ENCODE measurements at places on chromosomes 16 and 17.

DNA sequence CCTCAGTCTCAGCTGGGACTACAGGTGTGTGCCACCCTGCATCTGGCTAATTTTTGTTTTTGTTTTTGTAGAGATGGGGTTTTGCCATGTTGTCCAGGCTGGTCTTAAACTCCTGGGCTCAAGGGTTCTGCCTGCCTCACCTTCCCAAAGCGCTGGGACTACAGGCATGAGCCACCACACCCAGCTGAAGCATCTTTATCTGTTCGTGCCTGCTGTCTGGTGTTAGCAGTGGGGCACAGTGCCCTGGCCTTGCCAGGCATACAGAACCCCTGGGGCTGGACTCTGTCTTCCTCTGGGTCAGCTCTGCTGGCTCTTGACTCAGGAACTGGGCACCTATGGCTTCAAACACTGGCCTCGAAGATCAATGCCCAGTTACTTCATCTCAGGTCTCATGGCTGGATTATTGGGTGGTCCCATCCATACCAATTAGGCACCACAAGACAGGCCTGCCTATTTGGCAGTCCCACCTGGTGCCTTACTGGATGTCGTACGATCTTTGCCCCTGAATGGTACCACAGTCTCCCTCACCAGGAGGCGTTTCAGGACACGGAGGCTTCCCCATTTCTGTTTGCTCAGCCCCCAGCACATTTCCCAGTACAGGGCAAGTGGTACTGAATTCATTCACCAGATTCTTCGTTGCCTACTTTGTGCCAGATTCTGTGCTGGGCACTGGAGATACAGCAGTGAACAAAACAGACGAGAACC lies 99.3 kb downstream of the RAB11FIP4 start:
- no peak for DNase-seq

DNA sequence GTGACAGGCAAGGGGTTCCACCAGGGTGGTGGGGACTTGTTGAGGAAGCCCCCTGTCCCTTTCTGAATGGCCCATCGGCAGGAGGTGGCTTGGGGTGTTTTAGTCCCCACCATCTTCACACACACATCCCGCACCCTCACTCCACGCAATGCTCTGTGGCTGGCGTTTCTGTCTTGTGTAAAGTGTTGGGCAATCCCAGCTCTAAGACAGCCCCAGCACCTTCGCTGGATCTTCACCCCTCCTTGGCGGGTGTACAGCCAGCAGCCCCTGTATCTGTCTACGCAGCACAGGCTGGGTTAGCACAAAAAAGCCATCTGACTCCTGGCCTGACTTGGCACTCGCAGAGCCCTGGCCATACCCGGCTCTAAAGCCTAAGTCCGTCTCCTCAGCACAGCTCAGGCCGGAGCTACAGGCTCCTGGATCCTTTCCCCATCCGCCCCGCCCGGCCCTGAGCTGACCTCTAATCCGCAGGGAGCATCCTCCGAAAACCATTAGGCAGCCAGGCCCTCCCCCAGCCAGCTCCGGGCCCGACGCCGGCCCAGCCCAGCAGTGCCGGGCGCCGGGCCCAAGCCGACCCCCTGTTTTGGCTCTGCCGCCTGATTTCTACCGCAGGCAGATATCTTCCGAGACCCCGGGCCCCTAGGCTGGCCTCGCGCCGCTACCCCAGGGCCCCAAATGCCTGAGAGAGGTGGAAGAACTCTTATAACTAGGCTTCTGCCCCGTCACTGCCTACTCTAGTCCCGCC lies 42.4 kb upstream of the TAC4 start:
- no peak for DNase-seq

DNA sequence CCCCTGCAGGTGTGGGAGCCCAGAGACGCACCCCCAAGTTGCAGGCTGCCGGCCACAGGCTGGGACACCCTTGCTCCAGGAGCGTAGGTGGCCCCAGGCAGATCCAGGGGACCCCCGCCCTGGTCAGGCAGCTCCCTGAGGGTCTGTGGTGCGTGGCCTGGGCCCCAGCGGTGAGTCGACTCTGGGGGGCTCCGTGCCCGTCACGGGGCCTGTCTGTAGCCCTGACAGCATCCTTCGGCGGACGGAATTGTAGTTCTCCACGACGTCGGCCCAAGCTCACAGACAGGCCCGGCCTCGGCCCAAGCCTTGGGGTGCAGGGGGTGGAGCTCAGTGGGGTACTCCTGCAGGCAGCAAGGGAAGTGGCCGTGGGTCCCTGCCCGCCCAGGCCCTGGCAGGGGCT lies 82.9 kb downstream of the LMF1 start:
- no peak for DNase-seq

DNA sequence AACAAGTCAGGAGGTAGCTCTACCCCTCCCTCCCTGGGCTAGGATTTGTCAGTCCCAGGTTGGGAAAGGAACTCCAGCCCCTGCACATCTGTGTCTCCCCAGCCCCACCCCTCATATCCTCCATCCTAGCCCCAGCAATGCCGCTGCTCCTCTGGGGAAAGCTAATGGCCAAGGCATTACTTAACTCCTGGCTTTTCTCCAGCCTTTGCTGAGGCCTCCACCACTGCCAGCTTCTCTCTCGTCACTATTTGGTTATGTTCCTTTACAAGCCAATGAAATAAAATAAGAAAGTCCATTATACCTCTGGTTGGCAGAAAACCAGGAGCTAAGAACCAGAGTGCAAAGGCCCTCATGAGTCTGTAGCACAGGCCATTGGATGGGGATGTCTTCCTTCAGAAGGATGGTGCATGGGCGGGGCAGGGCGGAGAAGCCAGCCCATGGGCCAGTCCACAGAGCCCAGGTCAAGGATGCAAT lies 171.0 kb downstream of the CCDC182 start:
- DNase-seq, result no peak

DNA sequence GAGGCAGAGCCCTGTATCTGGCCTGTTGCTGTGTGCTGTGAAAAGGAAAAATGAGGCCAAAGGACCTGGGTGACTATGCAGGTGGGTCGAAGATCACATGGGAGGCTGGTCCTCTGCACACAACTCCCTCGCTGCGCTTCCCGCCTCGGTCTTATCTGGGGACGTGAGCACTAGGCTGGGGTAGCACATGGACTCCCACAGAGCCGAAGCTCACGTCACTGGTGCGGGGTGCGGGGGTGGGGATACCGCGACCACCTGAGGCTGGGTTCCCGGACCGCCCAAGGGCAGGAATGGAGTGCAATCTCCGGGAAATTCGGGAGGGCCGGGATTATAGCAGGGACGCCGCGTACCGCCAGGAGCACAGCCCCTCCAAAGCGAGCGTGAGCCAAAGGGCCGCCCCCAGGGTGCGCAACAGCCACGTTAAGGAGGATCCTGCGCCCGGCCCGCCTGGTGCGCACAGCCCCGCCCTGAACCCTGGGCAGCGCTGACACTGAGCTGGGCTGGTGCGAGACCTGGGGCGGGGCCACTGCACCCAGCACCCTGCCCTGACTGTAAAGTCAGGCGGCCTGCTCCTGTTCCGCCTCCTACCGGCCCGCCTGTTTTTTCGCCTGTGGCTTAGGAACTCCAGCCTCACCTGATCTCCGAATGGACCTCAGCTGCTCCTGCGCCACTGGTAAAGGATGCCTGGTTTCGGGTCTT lies 4.8 kb downstream of the MT1A start:
- no peak for DNase-seq

- DNase-seq, result no peak
Observed at GRCh38 chr16:19908921-19909320, 24.3 kb upstream of the GPRC5B start.

DNA sequence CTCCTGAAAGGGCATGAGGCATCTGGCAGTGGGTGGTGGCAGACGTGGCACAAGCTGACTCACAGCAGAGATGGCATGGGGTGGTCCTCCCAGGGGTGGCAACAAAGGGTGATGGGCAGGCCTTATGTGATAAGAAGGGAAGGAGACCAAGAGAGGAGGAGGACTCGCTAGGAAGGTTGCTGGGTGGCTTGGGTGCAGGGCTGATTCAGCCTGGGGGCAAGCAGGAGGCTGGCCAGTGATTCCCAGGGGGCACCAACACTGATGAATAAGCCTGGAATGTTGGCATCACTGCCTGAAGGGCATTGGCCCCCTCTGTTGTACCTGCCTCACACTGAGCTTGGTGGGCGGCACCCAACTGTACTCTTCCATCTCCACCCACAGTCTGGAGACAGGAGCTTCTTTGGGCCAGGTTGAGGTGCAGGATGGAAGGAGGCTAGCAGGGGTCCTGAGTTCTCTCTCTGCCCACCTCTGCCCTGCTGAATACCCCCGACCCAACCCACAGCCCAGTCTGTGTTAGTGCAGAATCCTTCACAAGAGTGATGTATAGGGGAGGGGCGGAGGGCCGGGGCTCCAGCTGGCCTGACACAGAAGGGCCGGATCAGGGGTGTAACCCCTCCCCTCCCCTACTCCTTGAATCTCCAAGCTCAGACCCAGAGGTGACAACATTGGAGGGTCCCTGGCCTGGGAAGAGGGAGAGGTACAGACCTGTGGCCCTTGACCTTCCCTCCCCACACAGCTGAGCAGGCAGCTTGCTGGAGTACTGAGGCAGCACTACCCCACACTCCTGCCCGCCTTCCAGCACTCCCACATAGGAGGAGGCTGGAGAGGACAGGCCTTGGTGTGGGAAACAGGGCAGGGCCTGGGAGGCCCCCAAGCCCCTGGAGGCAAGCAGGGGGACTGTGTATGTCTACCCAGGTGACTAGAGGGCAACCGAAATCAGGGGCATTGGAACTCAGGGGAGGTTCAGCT lies 2.6 kb downstream of the STAC2 start:
- no peak for DNase-seq

DNA sequence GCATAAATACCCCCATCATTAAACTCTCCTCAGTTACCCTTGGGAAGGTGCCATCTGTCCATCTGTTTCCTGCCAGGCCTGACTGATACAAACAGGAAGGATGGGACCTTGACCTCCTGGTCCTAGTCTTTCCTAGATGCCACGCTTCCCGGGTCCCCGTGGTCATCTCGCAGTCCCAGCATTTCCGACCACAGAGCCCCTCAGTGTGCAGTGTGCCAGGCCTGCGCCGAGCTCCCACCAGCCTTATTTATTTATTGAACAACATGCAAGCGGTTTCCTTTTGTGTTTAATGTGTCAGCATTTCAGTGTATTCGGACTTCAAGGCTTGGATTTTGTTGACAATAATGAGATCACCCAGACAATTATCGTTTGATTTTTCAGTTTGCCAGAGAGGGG lies 45.6 kb upstream of the NKD1 start:
- no peak for DNase-seq

DNA sequence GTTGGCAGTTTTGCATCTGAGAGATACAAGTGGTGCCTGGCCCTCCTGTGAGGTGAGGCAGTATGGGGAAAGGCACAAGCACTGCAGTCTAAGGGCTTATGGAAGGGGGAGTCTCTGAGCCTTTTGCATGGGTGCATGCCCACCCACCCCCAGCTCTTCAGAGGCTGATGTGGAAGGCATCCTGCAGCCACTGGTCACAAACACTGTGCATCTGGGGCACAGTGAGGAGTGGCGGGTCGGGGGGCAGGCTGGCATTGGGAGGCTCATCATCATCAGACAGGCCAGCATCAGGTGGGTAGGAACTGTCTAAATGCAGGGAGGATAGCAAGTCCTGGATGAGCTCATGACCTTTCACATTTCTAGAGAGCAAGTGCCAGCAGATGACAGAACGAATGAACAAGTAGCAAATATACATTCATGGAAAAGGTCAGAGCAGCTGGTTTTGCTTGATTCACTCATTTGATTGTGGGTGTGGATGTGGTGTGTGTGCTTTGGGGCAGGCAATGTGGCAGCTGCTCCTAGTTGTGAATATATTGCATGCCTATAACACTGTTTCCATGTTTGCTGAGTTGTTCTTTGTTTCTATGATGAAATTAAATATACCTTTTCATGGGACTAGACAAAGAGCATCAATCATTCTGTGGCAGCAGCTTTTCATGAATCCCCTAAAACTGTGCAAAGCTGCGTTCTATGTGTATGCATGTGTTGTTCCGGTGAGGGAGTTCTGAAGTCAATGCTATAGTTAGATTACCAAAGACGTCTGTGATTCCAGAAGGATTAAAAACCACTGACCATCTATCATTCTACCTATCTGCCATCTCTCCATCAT lies 29.2 kb downstream of the TRIM25 start:
- DNase-seq, result no peak

DNA sequence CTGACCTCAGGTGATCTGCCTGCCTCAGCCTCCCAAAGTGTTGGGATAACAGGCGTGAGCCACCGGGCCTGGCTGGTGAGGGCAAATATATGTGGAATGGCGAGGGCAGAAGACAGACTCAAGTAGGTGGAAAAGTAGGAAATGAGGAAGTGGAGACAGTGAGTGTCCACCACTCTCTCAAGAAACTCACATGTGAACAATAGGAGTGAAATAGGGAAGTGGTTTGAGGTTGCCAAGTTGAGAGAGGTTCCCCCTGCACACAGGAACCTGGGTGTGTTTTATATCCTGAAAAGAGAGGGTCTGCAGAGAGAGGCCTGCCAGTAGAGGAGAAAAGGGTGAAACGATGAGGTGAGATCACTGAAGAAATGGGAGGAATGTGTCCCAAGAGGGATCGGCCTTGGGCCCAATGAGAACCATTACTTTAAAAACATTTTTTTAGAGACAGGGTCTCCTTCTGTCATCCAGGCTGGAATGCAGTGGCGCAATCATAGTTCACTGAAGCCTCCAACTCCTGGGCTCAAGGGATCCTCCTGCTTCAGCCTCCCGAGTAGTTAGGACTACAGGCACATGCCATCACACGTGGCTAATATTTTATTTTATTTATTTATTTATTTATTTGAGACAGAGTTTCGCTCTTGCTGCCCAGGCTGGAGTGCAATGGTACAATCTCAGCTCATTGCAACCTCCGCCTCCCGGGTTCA lies 17.1 kb upstream of the CORO1A start:
- DNase-seq, result no peak

DNA sequence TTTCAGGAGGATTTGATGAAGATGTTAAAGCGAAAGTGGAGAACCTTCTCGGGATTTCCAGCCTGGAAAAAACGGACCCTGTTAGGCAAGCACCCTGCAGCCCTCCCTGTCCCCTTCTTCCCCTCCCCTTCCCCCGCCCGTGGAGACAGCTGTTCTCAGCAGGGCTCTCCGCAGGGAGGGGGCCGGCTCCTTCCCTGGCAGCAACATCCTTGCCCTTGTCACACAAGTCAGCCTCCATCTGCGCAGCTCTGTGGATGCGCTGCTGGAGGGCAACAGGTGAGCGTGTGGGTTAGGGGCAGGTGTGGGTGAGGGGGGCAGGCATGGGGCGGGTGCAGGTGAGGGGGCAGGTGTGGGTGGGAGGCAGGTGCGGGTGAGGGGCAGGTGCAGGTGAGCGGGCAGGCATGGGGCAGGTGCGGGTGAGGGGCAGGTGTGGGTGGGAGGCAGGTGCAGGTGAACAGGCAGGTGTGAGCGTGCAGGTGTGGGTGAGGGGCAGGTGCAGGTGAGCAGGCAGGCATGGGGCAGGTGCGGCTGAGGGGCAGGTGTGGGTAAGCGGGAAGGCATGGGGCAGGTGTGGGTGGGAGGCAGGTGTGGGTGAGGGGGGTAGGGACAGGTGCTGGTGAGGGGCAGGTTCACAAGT lies 9.4 kb downstream of the CYBC1 start:
- DNase-seq, result no peak

- DNase-seq, result no peak
Observed at GRCh38 chr17:73200476-73200875, 7.6 kb downstream of the COG1 start.

- no peak for DNase-seq
Observed at GRCh38 chr17:6204203-6204722, 134.1 kb downstream of the WSCD1 start.

All from activated CD8-positive, alpha-beta memory T cell treated with anti-CD3 and anti-CD28 coated beads for 48 hours (primary cell).